ENCODE measurements at places on chromosomes 2 and 18.

DNA sequence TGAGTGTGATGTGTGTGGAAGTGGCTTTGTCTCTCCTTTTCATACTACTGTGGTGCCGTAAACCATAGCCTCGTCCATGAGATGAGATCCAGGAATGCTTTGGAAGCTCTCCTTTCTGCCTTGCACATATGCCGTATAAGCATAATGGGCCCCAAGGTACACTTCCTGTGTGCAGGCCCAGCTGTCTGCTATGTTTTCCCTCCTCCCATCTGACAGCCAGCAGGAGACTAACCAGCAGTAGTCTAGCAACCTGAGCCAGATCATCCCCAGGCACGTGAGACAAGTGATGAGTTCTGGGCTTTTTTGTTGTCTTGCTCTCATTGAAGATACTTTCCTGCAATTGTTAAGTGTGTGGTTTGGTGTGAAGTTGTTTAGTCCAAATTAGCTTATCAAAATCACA lies 555.5 kb upstream of the LRRTM4 start:
- no peak for DNase-seq

GRCh38 chr2:15031745-15032240 lies 399.3 kb downstream of the LRATD1 start:
- no peak for DNase-seq

DNA sequence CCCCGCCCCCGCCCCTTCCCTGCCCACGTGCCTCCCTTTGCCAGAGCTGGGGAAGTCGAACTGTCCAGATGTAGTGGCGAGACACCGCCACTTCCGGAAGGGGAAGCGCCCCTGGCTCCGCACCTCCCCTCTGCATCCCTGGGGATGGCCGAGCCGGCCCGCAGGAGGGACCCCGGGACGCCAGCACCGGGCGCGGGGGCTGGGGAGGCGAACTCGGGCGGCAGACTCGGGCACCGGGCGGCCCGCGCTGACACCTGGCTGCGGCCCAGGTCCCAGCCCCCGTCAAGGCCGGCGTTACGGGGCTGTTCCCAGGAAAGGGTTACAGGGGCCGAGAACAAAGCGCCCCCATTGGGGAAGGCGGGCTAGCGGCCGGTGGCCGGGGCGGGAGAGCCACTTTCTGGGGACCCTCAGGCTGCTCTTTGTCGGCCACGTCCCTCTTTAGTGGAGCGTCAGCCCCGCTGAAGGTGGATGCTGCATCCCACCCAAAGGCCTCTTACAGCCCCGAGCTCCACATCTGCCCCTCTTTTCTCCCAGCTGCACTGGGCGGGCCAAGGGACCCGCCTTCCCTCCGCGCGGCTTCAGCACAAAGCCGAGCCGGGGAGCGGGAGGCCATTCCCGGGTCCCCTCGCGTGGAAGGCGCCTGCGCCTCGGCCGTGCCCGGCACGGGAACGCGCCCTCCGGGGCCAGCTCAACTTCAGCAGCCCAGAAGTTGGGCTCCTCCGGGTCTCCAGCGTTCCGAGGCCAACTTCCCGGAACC lies 1.3 kb downstream of the SDC1 start:
- peak; percentile 86 for DNase-seq

GRCh38 chr18:55856229-55856628 lies 268.2 kb upstream of the TCF4 start:
- DNase-seq = no peak

- no peak for DNase-seq
Observed at GRCh38 chr2:238336151-238336550, 15.8 kb downstream of the TRAF3IP1 start.

- DNase-seq = peak; percentile 51
Observed at GRCh38 chr2:66573416-66573815, 138.5 kb downstream of the MEIS1 start.

DNA sequence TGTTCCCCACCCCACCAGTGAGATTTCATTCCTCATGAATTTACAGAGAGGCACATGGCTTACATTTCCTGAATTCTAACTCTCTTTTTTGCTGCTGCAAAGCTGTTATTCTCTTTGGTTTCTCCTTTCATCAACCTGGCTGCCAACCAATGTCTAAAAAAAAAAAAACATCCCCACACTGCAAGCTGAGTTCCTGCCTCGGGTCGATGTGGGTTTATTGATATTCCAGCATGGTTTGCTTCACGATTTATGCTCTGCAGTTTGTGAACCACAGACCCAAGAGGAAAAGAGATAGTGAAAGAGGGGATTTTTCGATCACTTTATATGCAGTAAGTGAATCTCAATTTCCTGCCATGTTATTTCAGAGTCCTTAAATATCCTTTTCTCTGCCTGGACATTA lies 363.6 kb downstream of the LPIN1 start:
- DNase-seq = no peak

DNA sequence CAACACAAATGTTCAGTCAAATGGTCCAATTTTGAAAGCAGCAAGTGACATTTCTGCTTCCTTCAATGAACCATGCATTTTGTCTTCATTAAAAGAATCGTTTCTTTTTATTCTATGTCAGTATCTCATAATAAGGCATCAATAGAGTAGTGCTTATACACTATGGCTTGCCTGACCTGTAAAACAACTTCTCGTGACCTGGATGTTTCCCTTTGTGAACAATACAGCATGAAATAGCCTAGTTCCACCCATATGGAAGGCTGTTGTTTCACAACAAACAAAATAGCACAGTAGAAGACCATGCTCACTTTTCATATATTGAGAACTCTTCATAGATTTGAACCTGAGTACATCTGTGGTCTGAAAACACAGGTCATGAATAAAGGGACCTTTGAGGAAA lies 104.3 kb upstream of the PIK3C3 start:
- no peak for DNase-seq

DNA sequence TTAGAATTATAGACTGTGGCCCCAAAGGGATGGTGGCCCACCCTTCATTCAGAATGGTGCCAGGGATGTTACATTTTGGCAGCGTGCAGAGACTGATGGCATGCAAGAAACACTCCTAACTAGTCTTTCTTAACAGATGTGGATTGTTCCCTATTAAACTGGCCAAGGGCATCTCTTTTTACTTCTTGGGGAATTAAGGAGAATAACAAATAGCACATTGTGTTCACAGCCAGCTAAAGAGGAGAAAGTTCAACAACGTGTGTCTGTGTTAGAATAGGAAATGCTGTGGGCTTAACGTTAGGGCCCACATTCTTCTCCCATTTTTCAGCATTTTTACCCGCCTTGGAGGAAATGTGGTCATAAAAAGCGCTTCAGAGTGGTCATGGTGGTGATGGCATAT lies 404.8 kb downstream of the CDH2 start:
- DNase-seq = no peak

DNA sequence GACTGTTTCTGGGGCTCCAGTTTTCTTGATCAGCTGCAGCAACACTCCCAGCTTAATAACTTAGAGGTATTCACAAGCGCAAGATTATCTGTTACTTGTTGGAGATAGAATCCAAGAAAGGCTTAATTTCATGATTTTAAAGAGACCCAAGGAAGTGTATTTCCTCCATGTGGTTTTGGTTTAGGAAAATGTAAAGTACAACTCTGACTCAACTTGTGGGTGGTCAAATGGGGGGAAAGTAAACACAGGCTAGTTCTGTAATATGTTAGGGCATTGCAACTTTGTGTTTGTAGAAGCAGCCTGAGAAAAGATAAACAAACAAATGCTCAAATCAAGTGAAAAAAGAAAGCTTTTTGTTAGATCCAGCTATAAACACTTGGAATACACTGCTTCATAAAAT lies 90.1 kb upstream of the COL3A1 start:
- no peak for DNase-seq

GRCh38 chr18:41206341-41206830 lies 748.6 kb upstream of the PIK3C3 start:
- no peak for DNase-seq

- DNase-seq = no peak
Observed at GRCh38 chr2:5464657-5465056, 227.5 kb upstream of the SOX11 start.

- DNase-seq = no peak
Observed at GRCh38 chr2:126787289-126787688, 111.4 kb upstream of the TEX51 start.

DNA sequence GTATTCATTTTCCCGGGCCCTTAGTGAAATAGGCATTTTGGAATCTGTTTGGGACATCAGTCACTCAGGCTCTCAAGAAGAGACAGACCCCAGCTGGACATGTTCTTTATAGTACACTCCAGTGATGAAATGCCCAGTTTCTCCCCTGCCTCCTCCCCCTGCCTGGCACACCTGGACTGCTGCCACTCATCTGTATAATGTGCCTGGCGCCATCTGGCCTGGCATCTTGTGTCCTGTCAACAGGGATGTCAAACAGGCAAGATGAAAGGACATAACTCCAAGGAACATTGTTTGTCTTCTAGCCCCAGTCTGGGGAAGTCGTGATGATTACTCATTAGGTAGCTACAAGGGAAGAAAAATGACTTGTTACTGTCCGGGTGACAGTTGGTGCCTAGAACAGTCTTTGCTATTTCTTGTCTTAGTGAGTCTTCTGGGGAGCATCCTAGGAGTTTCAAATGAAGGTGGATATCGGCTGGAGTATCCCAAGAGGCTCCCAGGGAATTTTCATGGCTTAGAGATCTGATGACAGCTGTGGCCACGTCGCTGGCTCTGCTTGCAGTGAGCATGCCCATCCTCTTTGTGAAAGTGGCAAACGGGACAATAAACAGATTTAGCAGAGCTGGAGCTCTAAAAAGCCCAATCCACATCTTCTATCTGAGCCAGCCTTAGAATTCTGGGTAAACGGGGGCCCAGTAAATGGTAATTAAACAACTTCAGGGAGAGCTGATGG lies 153.6 kb downstream of the ALK start:
- no peak for DNase-seq

DNA sequence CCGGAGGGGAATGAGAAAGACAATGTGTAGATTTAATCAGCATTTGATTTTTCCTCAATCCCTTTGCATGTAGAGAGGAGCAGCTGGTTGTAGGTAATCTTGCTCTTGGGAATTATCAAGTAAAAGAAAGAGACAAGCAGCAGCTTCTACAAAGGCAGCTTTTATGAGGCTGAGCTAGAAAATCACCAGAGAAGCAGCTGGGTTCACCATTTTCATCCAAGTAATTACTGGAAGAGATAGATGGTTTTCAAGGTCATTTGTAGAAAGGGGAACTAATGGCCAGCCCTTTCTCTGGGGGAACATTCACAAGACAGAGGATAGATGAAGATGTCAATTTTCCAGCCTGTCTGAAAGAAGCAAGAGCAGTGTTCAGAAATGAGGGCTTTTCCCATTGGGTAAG lies 113.0 kb downstream of the RND3 start:
- DNase-seq = no peak

DNA sequence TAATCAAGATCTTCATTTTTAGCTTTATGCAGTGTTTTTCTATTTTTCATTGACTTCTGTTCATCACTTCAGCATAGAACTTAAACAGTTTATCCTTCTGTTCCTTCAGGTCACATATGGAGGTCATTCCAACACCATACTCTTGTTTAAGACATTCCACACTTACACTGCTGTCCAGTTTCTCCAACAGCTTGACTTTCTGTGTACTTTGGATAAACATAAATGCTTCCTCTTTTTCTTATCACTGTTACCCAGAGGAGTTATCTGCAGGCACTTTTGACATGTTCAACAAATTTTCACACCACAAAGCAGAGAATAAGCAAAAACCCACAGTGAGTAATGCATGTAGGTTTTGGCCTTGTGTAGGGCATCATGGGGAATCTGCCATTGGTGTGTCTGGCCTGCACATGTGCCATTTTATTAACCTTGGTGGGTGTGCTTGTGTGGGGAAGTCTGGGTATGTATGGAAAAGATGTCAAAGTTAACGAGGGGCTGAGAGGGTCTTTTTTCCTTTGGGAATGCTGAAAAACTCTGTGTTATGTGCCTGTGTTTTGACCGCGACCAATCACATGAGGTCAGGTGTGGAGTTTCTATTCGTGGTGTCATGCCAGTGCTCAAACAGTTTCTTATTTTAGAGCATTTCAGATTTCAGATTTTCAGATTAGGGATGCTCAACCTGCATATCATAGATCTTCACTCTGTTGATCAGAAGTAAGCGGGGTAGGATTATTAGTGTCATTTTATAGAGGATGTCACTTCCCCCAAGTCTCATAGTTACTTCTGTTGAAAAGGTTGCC lies 53.9 kb upstream of the ACVR1 start:
- DNase-seq = no peak

- DNase-seq = no peak
Observed at GRCh38 chr18:38868757-38869156, 1303.2 kb upstream of the CELF4 start.

- no peak for DNase-seq
Observed at GRCh38 chr2:212923393-212923792, 228.0 kb downstream of the IKZF2 start.

- DNase-seq = no peak
Observed at GRCh38 chr2:240999873-241000541, 1.6 kb downstream of the SNED1 start.

GRCh38 chr2:195498176-195498575 lies 158.8 kb upstream of the SLC39A10 start:
- DNase-seq = no peak

DNA sequence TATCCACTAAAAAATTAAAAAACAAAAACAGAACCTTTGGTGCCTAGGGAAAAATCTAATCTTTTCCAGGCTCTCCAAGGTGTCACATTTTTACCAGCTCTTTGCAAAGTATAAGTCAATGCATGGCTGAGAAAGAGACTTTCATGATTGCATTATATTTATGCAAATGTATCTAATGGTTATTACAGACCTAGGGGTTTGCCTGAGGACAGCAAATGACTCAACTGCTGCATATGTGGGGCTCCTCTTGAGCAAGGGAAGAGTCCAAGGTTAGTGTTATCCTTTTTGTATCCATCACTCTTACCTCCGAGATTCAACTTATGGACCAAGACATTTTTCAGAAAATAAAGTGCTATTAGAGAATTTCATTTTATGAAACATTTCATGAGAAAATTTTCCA lies 33.9 kb upstream of the RMP24 start:
- no peak for DNase-seq

GRCh38 chr2:112910219-112910618 lies 746 bp upstream of the IL37 start:
- DNase-seq = no peak

- no peak for DNase-seq
Observed at GRCh38 chr2:123928358-123928757, 96.7 kb upstream of the CNTNAP5 start.

GRCh38 chr2:215604606-215605005 lies 168.7 kb upstream of the FN1 start:
- DNase-seq = no peak

DNA sequence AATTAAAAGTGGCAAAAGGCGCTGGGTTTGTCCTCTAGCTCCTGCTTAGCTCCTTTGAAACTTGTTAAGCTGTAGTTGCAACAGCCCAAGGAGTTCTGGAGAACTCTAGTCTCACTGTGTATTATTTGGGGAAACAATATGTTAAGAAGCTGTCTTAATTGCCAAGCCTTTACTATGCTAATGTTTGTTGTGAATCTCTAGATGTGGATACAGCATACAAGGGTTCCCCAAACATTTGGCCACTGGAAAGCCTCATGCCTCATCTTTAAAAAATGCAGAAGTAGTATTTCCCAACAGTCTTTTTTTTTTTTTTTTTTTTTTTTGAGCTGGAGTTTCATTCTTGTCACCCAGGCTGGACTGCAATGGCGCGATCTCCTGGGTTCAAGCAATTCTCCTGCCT lies 236.7 kb downstream of the PRKCE start:
- DNase-seq = no peak

GRCh38 chr2:15298770-15299169 lies 262.4 kb downstream of the NBAS start:
- no peak for DNase-seq

All from kidney (tissue), 22 donors.